ENCODE measurements at places on chromosomes 11 and 22. TPM values are rescaled to one million over a fixed set of nuclear protein-coding genes. Genes with fewer than 3 reads are reported as not detected.

Gene POTEH
- total RNA-seq = not detected

GRCh38 chr11:121057922-121058321 lies 34.0 kb downstream of the TBCEL start:
- H3K27ac ChIP-seq = no peak overlapping the region
- no peaks in the 10 kb centered on the region for H3K27me3 ChIP-seq
- no peak overlapping the region for H3K4me3 ChIP-seq
- no peak for DNase-seq
- H3K4me1 ChIP-seq = no peaks in the 10 kb centered on the region

GRCh38 chr11:2102132-2102882 lies 36.9 kb downstream of the IGF2 start:
- no peak overlapping the region for H3K4me3 ChIP-seq
- H3K27ac ChIP-seq = no peak overlapping the region
- peaks cover 20% of the 10 kb centered on the region for H3K27me3 ChIP-seq
- no peak for DNase-seq
- H3K4me1 ChIP-seq = peaks cover 16% of the 10 kb centered on the region

GRCh38 chr11:87430821-87431220 lies 393.1 kb downstream of the TMEM135 start:
- H3K27ac ChIP-seq = no peak overlapping the region
- H3K4me3 ChIP-seq = no peak overlapping the region
- peaks cover 5% of the 10 kb centered on the region for H3K4me1 ChIP-seq
- no peaks in the 10 kb centered on the region for H3K36me3 ChIP-seq
- H3K27me3 ChIP-seq = no peaks in the 10 kb centered on the region
- DNase-seq = no peak

- H3K27me3 ChIP-seq = no peaks in the 10 kb centered on the region
- peak overlapping the region; percentile 65 for H3K4me3 ChIP-seq
- DNase-seq = peak; percentile 96
- peaks cover 18% of the 10 kb centered on the region for H3K36me3 ChIP-seq
- H3K27ac ChIP-seq = peak overlapping the region; percentile 90
These were observed 380.7 kb downstream of the MN1 start for GRCh38 chr22:27420817-27421361.

Measured in MCF 10A (cell line).